ENCODE measurements at places on chromosomes 7 and 10.

- peak; percentile 74 for DNase-seq
Measured at GRCh38 chr7:31857172-31857571, 170.2 kb downstream of the PPP1R17 start.

GRCh38 chr10:96374639-96374984, 15.8 kb upstream of the OPALIN start:
- no peak for DNase-seq

DNA sequence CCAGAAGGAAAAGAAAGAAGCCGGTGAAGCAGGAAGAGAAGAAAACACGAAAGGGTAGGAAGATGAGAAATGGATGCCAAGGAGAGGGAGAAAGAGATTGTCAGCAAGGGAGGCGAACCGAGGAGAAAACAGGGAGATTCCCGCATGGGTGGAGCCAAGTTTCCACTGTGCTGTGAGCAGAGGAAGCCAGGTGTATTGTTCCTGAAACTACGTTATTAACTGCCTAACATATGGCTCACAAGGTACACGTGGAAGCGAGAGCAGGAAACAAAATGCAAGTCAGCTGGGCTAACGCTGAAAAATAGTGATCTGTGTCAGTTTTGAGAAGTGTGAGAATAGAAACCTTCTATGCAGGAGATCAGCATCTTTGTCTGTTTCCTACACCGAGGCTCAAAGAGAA, 20.4 kb upstream of the HIPK2 start:
- DNase-seq: peak; percentile 13

DNA sequence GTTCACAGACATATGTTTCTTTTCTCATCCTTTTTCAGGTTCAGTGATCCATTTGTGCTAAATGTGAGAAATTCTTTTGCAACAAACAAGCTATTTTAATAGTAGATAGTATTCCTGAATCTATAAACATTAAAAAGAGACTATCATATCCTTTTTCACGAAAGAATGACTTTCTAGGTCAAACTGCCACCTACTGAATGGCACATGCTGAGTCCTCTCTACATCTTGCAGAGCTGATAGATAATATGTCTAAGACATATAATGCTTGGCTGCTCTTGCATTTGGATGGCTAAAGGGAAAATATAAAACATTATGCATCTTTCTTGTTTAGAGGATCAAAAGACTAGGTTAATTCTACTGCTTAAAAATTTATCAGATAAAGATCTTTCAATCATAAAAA, 114.1 kb upstream of the SLC26A5 start:
- DNase-seq: no peak

DNA sequence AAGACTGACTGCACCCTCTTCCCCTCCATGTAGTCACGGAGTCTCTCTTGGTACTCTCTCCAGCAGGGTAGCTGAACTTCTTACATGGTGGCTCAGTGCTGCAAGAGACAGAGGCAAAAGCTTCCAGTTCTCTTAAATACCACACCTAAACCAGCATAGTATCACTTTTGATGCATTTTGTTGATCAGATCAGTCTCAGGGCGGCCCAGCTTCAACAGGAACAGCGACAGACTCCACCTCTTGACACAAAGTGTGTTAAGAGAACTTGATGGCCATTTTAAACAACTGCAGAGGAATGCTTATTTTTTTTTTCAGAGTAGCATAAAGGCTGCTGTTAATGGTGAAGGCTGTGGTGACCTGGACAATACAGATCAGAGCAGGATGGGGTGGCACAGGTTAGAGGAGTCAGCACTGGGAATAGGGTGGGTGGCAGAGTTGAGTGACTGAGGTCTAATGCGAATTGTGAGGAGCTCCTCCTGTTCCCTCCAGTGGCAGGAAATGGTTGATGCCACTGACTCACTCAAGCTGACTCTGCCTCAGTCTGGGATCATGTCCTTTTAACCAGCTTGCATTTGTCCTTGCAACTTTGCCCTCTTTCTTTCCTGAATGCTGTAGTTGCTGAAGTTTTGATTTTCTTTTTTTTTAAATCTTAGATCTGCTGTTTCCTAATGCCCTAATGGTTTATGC, 17.3 kb downstream of the MGAM start:
- no peak for DNase-seq

DNA sequence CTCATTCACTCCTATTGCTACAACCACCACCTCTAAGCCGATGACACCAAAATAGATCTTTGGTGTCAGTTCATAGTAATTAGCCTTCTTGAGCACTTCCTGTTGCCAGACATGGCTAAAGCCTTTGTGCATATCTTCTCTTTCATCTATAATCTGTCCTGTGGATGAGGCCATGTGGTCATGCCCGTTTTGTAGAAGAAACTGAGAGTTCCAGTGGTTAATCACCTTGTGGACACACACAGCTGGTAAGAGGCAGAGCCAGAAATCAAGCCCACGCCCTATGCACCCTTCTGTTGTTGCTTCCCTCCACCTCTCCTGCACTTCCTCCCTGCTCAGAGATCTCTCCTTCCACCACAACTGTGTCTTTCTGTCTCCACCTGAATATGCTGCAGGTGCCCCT, 285.1 kb upstream of the PFKP start:
- no peak for DNase-seq

- no peak for DNase-seq
Measured at GRCh38 chr7:39507866-39508551, 58.2 kb upstream of the YAE1 start.

GRCh38 chr7:154440651-154441050, 388.5 kb downstream of the DPP6 start:
- no peak for DNase-seq

DNA sequence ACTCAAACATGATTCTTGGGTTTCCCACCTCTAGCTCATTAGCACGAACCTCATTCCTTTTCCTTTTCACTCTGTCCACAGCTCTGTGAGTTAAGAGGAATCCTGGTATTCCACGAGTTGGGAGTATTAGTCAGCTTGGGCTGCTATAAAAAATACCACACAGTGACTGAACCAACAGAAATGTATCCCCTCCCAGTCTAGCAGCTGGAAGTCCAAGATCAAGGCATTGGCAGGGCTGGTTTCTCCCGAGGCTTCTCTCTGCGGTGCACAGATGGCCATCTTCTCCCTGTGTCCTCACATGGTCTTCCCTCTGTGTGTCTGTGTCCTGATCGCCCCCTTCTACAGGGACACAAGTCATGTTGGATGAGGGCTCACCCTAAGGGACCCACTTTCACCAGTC, 261.6 kb downstream of the TNS3 start:
- DNase-seq: no peak

DNA sequence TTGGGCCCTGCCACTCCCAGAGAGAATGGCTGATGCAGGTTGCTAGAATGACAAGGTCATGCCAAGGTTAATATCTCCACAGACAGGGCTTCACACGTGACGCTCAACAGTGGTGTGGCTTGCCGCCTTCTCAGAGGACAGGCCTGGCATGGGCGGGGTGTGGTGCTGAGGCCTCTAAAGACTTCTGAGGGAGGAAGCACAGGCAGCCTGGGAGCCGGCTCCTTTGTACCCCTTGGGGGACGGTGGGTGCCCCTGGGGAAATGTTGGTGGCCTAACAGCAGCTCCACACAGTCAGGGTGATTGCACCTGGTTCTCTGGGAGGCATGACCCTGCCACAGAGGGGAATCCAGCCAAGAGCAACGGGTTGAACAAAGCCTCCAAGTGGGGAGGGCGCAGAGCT, 115.1 kb downstream of the PKD1L1 start:
- no peak for DNase-seq

All from muscle of leg (tissue), 16 donors.